ENCODE measurements at places on chromosomes 7 and 10. TPM values are rescaled to one million over a fixed set of nuclear protein-coding genes. Genes with fewer than 3 reads are reported as not detected.

BBS9 gene
- total RNA-seq, result 91.3 TPM

TRPV5 gene
- total RNA-seq, result not detected

GRCh38 chr10:116069856-116070255 is 203.2 kb downstream of the GFRA1 start:
- DNase-seq, result no peak

DNA sequence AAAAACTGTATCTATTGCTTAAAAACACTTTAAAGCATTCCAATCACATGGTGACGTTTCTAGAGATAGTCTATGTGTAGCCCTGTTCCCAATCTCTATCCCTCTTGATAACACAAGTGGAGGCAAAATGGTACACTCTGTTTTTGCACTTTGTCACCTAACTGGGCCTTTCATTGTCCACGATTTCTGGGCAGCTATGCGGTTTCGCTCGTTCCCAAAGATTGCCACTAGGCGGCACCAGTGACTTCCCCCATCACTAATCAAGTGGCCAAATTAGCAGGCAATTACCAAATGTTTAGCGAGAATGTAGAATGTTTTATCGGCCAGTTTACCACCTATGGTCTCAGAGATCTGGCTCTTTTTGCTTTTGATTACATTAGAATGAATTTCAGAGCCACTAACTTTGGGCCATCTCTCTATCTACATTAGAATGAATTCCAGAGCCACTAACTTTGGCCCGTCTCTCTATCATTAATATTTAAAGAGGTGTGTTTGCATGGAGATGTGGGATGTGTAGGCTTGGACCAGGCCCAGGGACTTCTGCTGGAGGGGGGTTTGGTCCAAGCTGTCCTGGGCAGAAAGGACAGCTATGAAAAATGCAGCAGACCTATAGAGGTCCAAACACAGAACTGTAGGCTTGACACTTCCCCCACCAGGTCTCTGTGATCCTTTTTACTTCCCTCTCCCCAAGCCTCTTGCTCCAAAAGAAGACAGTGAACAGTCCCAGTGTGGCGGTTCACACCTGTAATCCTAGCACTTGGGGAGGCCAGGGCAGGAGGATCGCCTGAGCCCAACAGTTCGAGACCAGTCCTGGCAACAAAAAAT is 90.1 kb downstream of the EPC1 start:
- peak; percentile 17 for DNase-seq

GRCh38 chr7:26659121-26659520 is 205.3 kb downstream of the SKAP2 start:
- DNase-seq, result no peak

- no peak for DNase-seq
Observed at GRCh38 chr7:85023916-85024315, 162.9 kb downstream of the SEMA3D start.

All from frontal cortex (tissue), 4 donors.